Fibroblast of lung (primary cell): ENCODE measurements at places on chromosomes 2 and 18. TPM values are rescaled to one million over a fixed set of nuclear protein-coding genes. Genes with fewer than 3 reads are reported as not detected.

The MOGAT1 gene
- polyA plus RNA-seq = not detected in 2 replicates

The ANKRD30B gene
- polyA plus RNA-seq = 0.10 TPM in 1 of 2 replicates, not detected in the other

The VSNL1 gene
- 2.9 and 3.9 TPM in 2 replicates for polyA plus RNA-seq

The RNU2-63P gene
- not detected in 2 replicates for polyA plus RNA-seq

- peak; percentile 51 for DNase-seq
Observed at GRCh38 chr18:32289483-32290075, 99.7 kb downstream of the MEP1B start.

- peak; percentile 82 for DNase-seq
Observed at GRCh38 chr2:159265171-159265576, 21.3 kb downstream of the WDSUB1 start.

- no peak for DNase-seq
Observed at GRCh38 chr18:32358075-32358474, 112.6 kb downstream of the GAREM1 start.

GRCh38 chr2:88071365-88071764 is 3.7 kb downstream of the SMYD1 start:
- DNase-seq = no peak

DNA sequence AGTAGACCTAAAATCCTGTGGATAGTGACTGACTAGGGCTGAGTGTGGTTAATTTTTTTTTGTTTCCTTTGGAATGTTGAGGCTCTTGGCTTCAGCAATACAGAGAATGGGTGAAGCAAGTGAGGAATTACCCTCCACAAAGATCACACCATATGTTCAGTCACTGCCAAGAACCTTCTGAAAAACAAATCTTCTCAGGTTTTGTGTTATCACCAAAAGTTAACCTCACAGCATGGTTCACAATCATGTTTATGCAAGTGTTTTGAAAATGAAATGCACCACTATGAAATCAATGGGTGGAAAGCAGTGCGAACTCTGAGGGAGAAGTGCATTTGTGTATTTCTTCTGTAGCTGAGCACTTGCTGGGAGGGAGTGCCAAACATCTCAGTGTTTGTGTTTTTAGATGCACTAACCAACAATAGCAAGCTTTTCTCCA is 44.4 kb downstream of the SPATS2L start:
- DNase-seq = peak; percentile 29

GRCh38 chr18:10032331-10033015 is 118.7 kb downstream of the VAPA start:
- DNase-seq = peak; percentile 17

DNA sequence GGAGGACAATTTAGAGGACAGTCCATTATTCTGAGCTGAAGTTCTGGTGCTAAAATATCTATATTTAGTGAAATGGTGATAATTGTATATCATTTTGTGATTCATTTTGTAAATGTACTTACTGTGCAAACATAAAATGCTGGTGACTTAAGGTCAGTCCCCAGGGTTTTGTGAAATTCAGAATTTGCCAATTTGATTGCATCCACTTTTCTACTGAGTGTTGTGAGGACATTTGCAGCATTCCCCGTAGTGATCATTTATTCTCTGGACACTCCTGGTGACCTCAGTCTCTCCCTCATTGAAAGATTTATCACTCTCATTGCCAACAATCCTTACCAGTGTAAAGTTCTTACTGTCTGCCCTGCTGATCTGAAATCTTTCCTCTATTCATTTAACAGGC is 98.2 kb downstream of the SOCS6 start:
- no peak for DNase-seq
